ENCODE measurements at places on chromosomes 5 and 9. TPM values are rescaled to one million over a fixed set of nuclear protein-coding genes. Genes with fewer than 3 reads are reported as not detected.

GRCh38 chr5:158845941-158846340 lies 253.8 kb downstream of the EBF1 start:
- no peak for DNase-seq

- no peak for DNase-seq
These were observed 14.0 kb downstream of the RANBP17 start for GRCh38 chr5:170875811-170876210.

DNA sequence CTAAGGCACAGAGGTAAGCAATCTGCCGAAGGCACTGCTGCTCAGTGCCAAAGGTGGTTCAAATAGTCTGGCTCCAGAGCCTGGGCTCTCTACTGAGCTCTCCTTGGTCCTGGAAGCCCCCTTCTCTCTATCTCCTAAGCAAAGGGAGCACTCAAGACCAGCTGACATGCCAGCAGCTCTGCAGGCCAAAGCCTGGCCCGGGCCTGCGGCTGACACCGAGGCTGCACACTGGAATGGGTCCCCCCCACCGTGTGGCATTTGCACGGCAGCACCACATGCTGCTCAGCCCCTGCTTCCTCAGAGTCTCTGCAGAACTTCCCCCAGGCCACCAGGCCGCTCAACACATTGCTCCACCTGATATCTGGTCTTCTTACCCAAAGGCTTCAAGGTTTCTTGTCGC lies 57.8 kb upstream of the GOLPH3 start:
- no peak for DNase-seq

GRCh38 chr5:135850231-135850630 lies 15.8 kb downstream of the SLC25A48 start:
- no peak for DNase-seq

GRCh38 chr9:124381170-124381945 lies 33.9 kb downstream of the PSMB7 start:
- no peak for DNase-seq

- no peak for DNase-seq
These were observed 10.6 kb downstream of the NR2F1 start for GRCh38 chr5:93593476-93594131.

- no peak for DNase-seq
These were observed 21.5 kb downstream of the PDGFRB start for GRCh38 chr5:150134198-150134588.

DNA sequence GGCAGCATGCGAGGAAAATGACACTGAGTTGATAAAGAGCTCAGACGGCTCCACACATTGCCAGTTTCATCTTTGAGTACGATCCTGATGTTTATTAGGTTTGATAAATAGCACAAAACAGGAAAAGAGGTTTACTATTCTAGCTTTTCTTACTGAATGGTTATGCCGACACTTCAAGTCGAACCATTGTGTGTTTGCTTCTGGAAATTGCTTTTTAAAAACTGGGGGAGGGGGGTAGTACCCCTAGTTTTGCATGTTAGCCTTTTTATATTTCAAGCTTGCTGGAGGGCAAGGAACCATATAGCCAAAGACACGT lies 5.2 kb downstream of the PTCH1 start:
- no peak for DNase-seq

Gene HACD4
- 6.4 TPM for total RNA-seq

DNA sequence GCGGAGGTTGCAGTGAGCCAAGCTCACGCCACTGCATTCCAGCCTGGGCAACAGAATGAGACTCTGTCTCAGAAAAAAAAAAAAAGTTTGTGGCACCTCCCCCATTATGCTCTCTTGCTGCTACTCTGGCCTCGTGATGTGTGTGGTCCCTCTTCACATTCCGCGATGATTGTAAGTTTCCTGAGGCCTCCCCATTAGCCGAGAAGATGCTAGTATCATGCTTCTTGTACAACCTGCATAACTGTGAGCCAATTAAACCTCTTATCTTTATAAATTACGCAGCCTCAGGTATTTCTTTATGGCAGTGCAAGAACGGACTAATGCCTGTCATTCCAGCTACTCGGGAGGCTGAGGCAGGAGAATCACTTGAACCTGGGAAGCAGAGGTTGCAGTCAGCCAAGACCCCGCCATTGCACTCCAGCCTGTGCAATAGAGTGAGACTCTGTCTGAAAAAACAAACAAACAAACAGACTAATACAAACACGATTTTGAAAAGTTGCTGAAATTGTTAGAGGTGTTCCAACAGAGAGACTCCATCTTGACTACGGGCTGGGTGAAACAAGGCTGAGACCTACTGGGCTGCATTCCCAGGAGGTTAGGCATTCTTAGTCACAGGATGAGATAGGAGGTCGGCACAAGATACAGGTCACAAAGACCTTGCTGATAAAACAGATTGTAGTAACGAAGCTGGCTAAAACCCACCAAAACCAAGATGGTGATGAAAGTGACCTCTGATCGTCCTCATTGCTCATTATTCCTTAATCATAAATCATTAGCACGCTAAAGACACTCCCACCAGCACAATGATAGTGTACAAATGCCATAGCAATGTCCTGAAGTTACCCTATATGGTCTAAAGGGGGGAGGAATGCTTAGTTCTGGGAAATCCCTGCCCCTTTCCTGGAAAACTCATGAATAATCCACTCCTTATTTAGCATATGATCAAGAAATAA lies 8.3 kb upstream of the AFF4 start:
- DNase-seq, result no peak

- no peak for DNase-seq
These were observed 37.3 kb downstream of the DMGDH start for GRCh38 chr5:79032031-79032695.

GRCh38 chr5:64149857-64150521 lies 15.7 kb upstream of the RNF180 start:
- DNase-seq, result no peak

- no peak for DNase-seq
These were observed 16.1 kb upstream of the CRB2 start for GRCh38 chr9:123339666-123340510.

DNA sequence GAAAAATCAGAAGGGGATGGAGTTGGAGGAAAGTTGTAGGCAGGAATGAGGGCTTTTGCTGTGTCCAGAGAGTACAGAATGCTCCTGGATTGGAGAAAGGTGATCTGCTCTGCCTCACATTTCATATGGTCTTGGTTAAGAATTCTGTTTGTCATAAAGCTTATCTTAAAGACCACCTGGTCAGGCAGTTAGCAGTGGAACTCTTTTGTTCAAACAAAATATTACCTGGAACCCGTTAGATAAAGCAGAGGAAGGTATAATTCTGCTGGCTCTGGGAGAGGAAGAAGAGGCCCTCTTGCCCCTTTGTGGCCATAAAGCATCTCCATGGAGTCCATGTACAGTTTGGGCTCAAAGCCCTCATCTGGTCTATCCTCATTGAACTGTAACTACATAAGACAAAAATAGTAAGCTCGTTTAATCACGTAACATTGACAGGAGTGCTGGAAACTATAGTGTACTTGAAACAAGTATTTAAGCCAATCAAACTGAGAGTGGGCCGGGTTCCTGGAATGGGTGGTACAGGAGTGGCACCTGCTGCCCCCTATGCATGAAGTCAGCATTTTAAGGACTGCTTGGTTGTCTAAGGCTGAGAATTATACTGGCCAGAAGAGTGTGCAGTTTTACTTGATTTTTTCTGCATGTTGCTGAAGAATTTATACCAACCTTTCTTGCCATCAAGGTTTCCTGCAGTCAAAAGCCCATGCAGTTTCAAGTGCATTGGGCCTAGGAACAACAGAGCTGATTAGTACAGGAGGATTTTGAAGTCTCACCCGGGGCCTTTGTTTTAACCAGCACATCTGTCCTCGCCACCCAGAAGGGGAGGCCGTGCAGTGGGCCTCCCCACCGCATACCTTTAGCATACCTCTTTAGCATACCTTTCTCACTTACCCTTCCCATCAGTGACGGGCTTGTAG lies 39.9 kb downstream of the STXBP1 start:
- DNase-seq, result no peak

GRCh38 chr5:97694091-97694490 lies 511.0 kb upstream of the RIOK2 start:
- DNase-seq, result no peak

Gene DMRT3
- total RNA-seq, result 0.40 TPM

Gene TRIO
- 192 TPM for total RNA-seq

- DNase-seq, result no peak
These were observed 73.8 kb upstream of the IL17B start for GRCh38 chr5:149452665-149453617.

DNA sequence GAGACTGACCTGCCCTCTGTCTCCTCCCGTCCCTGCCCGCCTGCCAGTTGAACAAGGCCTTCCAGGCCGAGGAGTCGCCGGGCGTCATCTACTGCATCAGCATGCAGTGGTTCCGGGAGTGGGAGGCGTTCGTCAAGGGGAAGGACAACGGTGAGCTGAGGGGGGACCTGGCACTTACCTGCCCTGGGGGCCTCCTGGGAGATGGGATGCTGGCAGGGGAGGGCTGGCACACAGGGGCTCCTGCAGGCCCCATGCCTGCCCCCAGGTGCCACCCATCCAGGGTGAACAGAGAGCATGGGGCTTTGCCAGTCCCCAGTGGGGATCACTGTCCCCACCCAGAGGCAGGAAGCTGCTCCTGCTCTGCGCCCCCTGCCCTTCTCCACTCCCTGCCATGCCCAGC lies 43.0 kb downstream of the USP20 start:
- DNase-seq, result no peak

DNA sequence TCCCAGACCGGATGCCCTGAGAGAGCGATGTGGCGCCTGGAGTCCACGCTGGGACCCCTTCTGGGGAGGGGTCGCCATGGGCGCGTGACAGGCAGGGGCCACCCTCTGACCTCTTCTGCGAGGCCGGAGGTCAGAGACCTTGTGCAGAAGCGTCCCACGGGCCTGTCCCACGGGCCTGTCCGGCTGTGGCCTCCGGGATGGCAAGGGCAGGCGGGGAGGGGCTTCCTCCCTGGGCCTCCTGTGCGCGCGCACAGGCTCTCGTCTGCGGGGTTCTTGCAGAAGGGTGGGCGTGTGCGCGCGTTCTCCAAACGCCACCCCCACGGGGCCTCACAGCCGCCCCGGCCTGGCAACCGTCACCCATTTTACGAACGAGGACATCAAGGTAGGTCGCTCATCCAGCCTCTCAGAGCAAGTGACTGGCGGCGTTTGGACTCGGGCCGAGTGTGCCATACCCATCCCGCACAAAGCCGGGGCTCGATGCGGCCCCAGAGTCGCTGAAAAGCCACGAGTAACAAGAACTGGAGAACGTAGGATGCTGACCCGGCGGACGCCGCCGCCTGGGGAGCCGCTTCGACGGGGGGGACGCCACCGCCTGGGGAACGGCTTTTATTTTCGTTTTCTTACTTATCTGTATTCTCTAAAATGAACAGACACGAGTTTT lies 897 bp downstream of the AHRR start:
- no peak for DNase-seq

DNA sequence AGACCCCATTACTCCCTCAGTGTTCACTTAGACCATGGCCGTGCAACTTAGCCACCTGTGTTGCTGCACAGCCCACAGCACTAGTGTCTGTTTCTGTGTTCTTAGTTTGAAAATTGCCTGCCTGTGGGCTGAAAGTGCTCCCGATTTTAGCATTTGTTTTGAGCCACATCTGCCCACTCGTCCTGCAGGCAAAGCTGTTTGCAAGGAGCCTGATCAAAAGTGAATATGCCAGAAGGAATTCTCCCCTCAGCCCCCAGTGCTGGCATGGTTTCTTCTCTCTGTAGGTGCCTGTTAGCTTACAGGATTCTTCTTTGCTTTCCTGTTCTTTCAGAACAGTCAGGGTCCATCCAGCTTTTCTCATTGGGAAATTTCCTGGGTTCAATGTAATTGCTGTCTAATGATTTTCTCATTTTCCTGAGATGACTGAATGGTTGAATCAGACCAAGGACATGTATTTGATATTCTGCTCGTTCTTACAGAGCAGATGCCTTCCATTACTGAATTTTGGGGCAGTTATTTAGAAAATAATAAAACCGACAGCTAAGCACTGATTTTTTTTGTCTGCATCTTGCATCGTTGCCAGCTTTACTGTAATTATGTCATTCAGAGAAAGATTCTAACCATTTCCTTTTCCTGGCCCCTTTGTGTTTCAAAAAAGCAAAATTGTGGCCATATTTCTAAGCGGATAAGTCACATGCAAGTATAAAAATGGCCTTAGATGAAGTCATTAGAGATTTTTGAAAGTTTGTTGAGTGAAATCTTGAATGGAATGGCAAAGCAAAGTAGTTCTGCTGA lies 111.1 kb upstream of the CKMT2 start:
- DNase-seq, result no peak

Gene CNTNAP3B
- total RNA-seq, result 20.4 TPM

Gene EIF4E1B
- total RNA-seq, result not detected

Gene FAM221B
- not detected for total RNA-seq

Gene PCA3
- 0.18 TPM for total RNA-seq

DNA sequence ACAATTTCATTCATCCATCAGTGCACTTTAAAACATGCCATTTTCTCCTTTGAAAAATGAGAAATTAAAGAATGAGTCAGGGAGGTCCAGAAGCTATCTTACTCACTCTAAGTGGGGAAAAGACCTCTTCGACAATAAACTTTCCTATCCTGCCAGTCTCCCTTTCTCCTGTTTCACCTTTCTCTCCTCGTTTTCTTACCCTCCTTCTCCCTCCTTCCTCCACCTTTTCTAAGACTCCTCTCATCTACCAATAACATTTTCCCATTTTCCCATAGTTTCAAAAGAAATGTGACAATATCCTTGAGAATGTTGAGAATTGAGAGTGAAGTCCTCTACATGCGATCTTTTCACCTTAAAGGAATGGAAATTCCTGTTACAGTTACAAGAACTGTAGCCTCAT lies 450.5 kb upstream of the GRAMD2B start:
- no peak for DNase-seq

Gene GGTA1
- 16.0 TPM for total RNA-seq

DNA sequence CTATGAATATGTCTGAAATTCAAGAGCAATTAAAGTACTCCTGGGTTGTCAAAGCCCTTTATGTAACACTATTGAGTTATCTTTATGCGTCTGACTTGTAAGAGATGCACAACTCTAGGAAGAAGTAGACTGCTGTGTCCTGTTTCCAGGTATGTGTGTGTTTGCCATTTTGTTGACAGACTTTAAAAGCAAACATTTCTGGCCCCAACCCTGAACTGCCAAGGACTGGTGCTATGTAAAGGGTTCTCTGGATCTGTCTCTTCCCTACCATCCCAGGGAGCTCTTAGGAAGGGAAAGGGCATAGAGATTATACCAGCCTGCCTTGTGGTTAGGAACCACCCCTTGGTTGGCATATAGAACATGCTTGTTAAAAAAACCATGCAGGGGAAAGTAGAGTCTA lies 12.1 kb downstream of the SLC22A5 start:
- DNase-seq, result no peak

- DNase-seq, result no peak
These were observed 33.2 kb downstream of the YTHDC2 start for GRCh38 chr5:113546703-113547183.

GRCh38 chr5:39314591-39314990 lies 49.7 kb downstream of the C9 start:
- no peak for DNase-seq

All from sciatic nerve (tissue), 2 donors.